ENCODE measurements at places on chromosomes 11 and 22. TPM values are rescaled to one million over a fixed set of nuclear protein-coding genes. Genes with fewer than 3 reads are reported as not detected.

Gene INS
- total RNA-seq = not detected

Gene NOX4
- 12.7 TPM for total RNA-seq

Gene SMIM35
- total RNA-seq = not detected

Gene NXPE2
- total RNA-seq = 0.52 TPM

Gene C1QTNF4
- total RNA-seq = 0.73 TPM

Gene IGLL1
- total RNA-seq = not detected

- no peak for DNase-seq
Measured at GRCh38 chr11:127683321-127683720, 682.8 kb upstream of the KIRREL3 start.

GRCh38 chr11:102653744-102654291 is 28.7 kb upstream of the MMP20 start:
- no peak for DNase-seq

DNA sequence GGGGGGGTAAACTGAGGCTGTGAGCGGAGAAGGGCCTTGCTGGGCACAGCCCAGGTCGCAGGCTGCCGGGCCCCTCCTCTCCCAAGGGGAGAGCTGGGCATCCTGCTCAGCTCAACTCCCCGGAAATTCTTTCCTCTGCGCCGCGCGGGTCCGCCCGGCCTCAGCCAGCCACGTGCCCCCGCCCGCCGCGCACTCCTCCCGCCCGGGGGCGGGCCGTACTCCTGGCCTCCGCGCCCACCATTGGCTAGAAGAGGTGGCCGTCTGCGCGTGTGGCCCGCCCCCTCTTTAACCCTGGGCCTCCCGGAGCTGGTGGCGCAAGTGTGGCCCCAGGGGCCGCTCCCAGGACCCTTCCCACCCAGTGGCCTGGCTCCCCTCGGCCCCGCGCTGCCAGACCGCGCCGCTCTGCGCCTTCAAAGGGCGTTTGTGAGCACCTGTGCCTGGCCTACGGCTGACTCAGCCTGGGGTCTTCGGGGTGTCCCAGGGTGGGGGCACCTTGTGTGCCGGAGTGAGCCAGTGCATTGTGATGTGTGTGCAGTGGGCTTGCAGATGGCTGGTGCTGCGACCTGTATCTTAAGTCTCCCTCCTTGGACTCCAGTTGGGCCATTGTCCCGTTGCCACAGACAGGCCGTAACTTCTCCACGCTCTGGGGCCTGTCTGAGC is 2.0 kb downstream of the MRGPRF start:
- peak; percentile 91 for DNase-seq

DNA sequence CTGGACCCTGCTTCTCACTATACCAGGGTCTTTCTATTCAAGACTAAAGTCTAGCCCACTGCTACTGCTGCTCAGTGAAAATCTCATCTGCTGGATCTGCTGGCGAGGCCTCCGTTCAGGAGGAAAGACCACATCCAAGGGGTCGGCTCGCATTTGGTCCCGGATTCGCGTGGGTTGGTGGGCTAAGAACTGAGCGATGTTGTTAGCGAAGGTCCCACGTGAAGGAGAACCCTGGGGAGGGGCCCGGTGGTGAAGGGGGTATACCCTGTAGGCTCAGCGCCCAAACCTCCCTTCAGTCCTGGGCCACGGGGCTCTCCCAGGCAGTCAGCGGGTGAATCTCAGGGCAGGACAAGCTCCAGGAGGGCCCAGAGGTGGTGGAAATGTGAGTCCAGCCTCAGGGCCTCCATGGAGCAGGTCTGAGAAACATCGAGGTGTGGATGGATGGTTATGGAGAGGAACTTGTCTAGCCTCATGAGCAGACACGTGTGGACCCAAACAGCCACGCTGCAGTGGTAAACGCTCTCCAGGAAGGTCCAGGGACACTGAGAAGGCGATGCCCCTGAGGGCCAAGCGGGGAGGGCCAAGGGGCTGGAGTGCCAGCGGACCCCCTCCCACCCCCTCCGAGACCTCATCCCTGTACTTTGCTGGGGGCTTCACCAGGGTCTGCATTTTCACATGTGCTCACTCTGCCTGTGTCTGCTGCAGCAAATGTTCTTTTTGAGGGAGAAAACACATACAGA is 152.3 kb downstream of the CTTN start:
- DNase-seq = no peak

DNA sequence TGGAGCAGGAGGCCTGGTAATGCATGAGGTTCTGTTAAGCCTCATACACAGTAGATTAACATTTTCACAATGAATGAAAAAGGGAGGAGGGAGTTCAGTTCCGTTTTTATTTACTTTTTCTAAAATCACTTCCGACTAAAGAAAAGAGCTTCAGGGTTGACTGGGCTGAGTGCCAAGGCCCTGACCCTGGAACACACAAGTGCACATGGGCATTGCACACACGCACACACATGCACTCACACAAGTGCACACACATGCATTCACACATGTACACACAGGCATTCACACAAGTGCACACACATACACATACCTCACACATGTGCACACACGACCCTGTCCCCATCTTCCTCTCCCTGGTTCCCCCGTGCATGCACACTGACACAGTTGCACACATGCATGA is 303.3 kb downstream of the BRD1 start:
- DNase-seq = no peak

- no peak for DNase-seq
Measured at GRCh38 chr11:395866-396265, 1.9 kb downstream of the PKP3 start.

DNA sequence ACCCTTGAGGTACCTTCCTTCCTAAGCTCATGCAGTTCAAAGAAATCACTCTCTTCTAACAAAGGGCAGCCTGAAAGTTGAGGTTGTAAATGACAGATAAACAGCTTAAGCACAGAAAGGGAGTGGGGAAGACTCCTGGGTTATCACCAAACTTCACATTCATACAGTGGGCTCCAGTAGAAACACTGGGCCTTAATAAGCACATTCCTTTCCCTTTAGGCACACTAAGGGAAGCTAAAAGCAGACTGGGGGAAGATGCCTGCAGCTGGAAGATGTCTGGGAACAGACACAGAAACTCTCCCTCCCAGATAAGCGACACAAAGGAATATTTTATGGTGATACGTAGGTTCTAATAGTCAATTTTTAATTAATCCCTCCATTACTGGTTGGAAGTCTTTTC is 350.3 kb upstream of the MPPED2 start:
- DNase-seq = no peak

DNA sequence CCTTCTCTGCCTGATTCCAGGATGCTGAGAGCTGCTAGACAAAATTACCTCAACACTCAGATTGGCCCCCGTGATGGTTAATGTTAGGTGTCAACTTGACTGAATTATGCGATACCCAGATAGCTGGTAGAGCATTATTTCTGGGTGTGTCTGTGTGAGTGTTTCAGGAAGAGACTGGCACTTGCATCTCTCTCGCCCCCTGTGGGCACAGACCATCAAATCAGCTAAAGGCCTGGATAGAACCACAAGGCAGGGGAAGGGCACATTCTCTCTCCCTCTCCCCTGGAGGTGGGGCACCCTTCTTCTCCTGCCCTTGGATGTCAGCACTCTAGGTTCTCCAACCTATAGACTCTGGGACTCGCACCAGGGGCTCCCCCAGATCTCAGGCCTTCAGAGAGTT is 79.7 kb downstream of the KIRREL3 start:
- no peak for DNase-seq

DNA sequence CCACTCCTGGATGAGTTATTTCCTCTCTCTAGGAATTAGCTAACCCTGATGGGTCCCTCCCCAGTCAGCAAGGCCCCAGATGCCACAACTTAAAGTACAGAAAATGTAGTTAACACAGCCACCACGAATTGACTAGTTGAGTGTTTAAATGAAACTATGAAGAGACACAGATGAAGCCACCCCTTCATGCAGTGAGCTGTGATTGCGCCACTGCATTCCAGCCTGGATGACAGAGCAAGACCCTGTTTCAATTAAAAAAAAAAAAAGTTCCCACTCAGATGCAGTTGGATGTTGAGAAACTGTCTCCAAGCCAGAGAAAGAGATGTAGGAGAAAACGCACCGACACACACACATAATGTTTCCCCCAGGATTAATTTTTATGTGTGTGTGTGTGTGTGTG is 53.3 kb downstream of the SCN3B start:
- no peak for DNase-seq
